Stimulated activated CD4-positive, alpha-beta T cell treated with anti-CD3 and anti-CD28 coated beads, Interleukin-4, amount 100 ng/mL, for 1 hour (primary cell): ENCODE measurements at places on chromosomes 12 and 14.

DNA sequence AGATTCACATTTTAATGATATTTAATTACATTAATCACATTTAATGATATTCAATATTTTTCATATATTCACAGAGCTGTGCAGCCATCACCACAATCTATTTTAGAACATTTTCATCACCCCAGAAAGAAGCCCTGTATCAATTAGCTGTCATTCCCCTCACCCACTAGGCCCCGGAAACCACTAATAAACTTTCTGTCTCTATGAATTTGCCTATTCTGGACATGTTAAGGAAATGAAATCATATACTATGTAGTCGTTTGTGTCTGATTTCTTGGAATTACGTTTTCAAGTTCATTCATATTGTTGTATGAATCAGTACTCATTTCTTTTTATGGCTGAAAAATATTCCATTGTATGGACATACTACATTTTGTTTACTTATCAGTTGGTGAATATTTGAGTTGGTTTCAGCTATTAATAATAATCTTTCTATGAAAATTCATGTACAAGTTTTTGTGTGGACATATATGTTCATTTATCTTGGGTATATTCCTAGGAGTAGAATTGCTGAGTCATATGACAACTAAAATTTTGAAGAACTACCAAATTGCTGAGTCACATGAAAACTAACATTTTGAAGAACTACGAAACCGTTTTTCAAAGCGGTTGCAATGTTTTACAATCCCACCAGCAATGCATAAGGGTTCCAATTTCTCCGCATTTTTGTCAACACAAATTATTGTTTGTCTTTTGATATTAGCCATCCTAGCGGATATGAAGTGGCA lies 11.7 kb upstream of the OTOGL start:
- DNase-seq, result no peak

- no peak for DNase-seq
Observed at GRCh38 chr12:101097829-101098580, 112.0 kb downstream of the SLC5A8 start.

DNA sequence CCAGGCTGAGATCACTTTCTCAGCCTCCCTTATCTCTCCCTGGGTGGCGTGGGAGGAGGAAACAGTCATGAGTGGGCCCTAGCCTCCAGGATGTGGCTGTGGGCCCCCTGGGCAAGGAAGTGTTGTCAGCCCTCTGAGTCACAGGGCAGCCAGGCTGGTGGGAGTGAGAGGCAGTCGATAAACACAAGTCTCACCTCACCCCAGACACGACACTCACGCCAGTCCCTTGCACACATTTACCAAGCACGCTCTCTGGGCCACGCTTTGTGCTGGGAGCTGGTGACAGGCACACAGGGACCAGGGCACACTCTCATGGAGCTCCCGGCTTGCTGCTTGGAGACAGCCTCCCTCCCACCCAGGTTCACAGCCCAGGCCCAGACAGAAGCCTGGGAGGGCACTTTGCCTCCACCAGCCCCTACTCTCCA lies 1.9 kb upstream of the KRT79 start:
- peak; percentile 63 for DNase-seq

DNA sequence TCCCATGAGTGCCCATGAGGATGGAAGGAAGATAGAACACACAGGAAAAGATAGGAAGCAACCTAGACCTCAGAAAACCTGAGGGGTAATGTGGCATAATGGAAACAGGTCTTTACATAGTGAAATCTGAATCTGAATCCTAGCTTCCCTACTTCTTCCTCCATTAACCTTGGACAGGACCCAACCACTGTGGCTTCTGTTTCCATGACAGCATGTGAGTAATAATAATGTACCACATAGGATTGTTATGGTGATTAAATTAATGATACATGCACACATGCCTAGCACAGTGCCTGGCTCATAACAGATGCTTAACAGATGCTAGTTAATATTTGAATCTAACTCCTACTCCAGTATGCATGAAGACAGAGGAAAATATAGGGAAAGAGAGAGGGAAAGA lies 11.2 kb downstream of the TTC9 start:
- DNase-seq, result no peak

DNA sequence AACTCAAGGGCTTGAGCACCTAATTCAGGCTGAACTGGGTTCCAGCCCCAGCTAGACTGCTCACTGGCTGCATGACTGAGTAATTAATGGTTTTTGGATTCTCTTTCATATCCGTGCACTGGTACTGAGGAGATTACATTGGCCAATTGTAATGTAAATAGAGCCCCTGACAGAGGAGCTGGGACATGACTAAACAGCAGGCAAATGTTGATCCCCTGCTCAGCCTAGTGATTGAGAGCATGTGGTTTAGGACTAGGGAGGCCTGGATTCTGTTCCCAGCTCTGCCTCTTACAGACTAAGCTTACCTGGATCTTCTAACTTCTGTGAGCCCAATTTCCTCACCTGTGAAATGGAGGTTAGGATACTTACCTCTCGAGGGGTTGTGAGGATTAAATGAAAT lies 204.3 kb downstream of the ESR2 start:
- no peak for DNase-seq

DNA sequence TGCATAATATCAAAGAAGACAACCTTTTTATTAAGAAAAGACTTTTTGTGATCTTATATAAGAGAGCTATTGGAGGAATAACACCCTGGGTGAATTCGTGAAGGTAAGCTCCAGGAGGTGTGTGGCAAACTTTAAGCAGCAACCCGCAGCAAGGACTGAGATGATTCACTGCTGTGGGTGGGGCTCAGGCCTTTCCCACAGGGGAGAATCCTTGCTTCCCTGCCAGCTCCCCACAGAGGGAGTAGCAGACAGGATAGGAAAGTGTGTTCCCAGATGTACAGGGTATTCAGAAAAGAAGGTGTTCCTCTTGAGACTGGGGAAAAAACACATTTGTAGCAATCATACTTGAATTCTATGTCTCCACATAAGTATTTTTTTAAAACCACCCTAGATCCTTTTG lies 9.2 kb downstream of the NDUFA12 start:
- no peak for DNase-seq

- DNase-seq, result no peak
Observed at GRCh38 chr12:24530689-24531088, 418.2 kb downstream of the BCAT1 start.

DNA sequence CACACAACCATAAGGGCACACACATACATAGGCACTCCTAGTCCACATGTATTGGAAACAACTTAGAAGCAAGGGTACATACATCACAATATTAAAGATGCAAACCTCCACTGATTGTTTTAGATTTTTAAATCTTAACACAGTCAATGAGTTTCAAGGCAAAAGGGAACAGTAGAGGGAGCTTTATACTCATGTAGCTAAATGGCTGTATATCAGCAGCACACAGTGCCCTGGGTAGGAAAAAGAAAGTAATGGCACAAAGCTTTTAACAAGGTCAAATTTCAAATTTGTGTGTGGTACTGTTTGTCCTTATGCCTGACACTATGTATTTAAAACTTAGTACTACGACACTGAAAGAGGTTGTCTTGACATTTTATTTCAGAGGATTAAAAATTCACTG lies 262.0 kb downstream of the MED13L start:
- DNase-seq, result no peak

GRCh38 chr14:90604356-90604755 lies 207.5 kb downstream of the CALM1 start:
- DNase-seq, result no peak

GRCh38 chr14:96352708-96353107 lies 10.4 kb downstream of the ATG2B start:
- no peak for DNase-seq

GRCh38 chr12:90954921-90955320 lies at the start of gene CCER1:
TSS of gene CCER1 (minus strand) at chr12:90955176. CDS start at chr12:90954742, 434 bp downstream.
- no peak for DNase-seq

- DNase-seq, result peak; percentile 17
Observed at GRCh38 chr14:80959496-80959895, 4.1 kb downstream of the TSHR start.

- no peak for DNase-seq
Observed at GRCh38 chr12:104785886-104786285, 172.2 kb downstream of the SLC41A2 start.

GRCh38 chr12:6626654-6627283 lies 9.0 kb downstream of the LPAR5 start:
- no peak for DNase-seq

DNA sequence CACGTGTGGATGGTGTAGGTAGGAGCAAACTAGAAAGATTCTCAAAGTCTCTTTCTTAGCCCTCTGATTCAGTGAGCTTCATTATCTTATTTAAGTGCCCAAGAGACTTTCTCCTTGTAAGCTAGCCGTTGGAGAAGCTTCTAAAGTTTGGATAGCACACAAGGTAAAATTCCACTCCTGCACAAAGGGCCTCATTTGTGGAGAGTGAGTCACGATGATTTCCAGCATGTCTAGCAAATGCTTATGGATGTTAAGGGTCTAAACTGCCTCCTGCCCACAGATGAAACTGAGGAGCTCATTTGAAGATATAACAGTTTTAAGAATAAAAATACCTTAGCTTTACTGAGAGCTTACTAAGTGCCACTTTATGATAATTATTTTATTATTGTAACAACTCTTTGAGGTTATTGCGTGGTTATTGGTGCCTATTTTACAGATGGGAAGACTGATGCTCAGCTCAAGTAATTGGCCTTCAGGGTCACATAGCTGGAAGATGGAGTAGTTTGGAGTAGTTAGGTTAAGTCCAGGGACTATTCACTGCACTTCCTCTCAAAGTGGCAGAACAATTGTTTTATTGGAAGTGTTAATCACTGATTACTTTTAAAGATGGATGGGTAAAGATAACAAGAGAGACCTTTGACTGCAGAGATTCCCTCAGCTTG lies 78.7 kb upstream of the HIF1A start:
- DNase-seq, result no peak

GRCh38 chr12:43126652-43127375 lies 425.2 kb downstream of the ADAMTS20 start:
- DNase-seq, result no peak

DNA sequence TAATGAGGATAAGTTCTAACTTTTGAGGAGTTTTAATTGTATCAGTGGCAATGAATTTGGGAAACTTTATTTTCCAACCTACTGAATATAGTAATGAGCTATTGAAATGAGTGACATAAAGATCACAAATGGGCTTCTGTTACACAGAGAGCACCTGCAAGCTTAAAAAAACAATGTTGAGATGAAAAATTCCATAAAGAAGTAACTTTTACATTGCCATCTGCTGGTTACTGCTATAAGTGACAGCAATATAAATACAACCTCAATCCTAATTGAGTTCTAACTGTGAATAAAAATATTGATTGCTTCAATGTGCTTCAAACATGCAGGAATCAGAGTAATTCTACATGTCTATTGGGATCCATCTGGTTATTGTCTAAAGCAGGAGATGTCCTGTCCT lies 14.2 kb downstream of the WIF1 start:
- no peak for DNase-seq

DNA sequence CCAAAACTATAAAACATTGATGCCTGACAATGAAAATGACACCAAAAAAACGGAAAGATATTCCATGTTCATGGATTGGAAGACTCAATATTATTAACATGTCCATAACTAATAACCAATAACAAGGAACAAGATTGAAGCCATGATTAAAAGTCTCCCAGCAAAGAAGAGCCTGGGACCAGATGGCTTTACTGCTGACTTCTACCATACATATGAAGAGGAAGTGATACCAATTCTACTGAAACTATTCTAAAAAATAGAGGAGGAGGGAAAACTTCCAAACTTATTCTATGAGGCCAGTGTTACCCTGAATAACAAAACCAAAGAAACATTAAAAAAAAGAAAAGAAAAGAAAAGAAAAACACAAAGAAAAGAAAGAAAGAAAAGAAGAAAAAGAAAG lies 54.6 kb upstream of the ATF7IP start:
- no peak for DNase-seq

- DNase-seq, result no peak
Observed at GRCh38 chr12:19915392-19916195, 452.7 kb upstream of the PDE3A start.

GRCh38 chr12:71218616-71219015 lies 60.8 kb upstream of the TSPAN8 start:
- no peak for DNase-seq
